ENCODE measurements at places on chromosomes 12 and 14. TPM values are rescaled to one million over a fixed set of nuclear protein-coding genes. Genes with fewer than 3 reads are reported as not detected.

ANO4 gene
- not detected for total RNA-seq

GRCh38 chr12:48105321-48105866 is 485 bp downstream of the SENP1 start:
- DNase-seq, result no peak

DNA sequence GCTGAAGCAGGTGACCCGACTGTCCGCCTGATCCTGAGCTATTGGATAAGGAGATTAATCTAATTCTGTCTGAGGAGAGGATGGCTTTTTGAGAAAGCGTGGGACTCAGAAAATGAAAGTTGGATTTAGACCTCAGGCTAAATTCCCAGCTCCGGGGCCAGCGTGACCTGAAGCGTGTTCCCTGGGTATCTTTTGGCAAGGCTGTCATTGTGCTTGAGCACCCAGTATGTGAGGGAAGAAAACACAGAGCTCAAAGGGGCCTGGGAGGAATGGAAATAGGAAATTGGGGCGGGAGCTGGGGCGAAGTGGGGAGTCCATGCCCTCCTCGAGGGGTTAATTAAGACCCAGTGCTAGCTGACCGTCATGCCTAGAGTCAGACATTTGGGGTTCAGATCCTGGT is 17.5 kb upstream of the CCDC63 start:
- DNase-seq, result no peak

GRCh38 chr12:126819554-126819953 is 1447.4 kb upstream of the TMEM132C start:
- DNase-seq, result no peak

FAM186B gene
- 0.42 TPM for total RNA-seq

- no peak for DNase-seq
Observed at GRCh38 chr12:121939186-121939585, 20.8 kb downstream of the CFAP251 start.

- no peak for DNase-seq
Observed at GRCh38 chr14:56900726-56901125, 90.4 kb upstream of the OTX2 start.

GRCh38 chr14:100673085-100673806 is 53.4 kb upstream of the DLK1 start:
- DNase-seq, result no peak

GRCh38 chr14:80364816-80365215 is 153.5 kb upstream of the DIO2 start:
- DNase-seq, result no peak

GRCh38 chr12:99997806-99998205 is 13.1 kb upstream of the ANKS1B start:
- DNase-seq, result no peak

DNA sequence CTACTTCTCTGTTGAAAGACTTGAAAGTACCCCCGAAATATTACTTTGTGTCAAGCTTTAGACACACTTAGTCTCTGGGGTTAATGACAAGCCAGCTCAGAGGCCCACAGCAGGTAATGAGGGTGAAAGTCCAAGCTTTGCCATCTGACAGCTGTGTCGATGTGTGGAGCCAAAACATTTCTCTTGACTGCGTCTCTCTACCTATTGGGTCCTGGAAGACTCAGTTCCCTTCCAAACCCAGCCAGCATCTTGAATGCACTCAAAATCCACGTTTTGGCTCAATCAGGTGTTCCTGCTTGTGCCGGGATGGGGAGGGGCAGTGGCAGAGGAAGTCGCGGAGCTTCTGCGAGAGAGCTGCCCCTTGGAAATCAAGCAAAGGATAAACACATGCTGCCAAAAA is 3.2 kb downstream of the PLXNC1 start:
- DNase-seq, result no peak

PRKD1 gene
- 13.6 TPM for total RNA-seq

Data from left lung (tissue), 14 donors.